ENCODE measurements at places on chromosomes 11 and 22.

GRCh38 chr11:130689222-130689908 is 226.9 kb downstream of the SNX19 start:
- DNase-seq = no peak

DNA sequence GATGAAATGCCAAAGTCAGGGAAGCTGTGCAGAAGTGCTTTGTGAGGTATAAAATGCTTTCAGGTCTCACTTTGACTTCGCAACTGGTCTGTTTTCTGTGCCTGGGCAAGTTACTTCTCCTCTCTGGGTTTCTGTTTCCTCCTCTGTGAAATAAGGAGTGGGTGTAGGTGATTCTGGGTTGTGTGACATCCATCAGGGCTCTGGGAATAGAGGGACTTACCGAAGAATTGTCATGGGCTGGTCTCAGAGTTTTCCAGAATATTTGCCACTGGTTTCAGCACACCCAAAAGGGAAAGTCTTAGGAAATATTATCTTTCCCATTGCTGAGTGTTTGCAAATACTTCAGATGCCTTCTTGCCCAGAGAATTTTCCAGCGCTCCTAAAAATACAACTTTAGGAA is 118.4 kb downstream of the KIAA1671 start:
- no peak for DNase-seq

DNA sequence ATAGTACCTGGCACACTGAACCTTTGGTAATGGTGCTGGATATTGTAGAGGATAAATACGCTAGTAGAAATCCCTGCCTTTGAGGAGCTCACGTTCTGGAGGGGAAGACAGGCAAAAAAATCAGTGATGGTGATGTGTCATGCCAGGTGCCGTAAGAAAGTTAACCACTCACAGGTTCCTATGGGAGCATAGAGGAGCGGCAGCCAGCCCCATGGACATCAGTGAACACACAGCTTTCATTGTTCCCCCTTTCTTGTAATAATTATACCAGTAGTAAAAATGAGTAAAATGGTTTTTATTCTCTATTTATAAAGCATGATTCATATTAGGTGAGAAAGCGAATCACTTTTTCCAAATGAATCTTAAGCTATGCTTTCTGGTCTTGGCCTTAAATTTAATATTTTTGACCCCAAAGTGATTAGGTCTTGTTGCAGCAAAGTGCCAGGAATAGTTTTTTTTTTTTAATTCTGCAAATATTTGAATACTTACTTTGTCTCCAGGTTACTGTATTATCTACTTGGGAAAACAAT is 57.9 kb downstream of the UVRAG start:
- no peak for DNase-seq

DNA sequence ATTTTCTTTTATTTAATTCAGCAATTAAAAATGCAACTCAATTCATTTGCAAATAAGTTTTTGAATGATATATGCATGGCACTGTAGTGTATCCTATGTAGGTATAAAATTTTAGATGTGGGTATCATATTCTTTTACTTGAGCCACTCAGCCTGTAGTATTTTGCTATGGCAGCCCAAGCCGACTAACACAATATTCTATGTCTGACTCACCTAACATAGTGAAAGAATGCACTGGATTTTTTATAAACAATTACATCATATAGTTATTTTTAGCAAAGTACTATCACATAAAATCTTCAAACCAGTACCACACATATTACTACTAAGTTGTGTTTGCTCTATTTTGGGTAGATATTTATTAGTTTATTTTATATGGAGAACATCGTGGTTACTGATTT is 21.9 kb upstream of the GRIA4 start:
- DNase-seq = no peak

DNA sequence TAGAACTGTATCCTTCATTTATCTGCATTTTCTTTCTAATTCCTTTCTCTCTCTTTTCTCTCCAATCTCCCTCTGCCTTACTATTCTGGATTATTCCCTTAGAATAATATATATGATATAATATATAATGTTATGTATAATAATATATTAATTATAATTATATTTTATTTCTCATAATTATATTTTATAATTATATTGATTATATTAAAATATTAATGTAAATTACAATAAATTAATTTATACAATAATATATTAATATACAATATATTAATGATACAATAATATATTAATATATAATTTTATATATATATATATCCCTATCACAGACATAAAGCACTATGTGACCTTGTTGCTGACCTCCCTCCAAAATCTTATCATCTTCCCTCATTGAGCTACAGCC is 661.3 kb upstream of the CHORDC1 start:
- no peak for DNase-seq

DNA sequence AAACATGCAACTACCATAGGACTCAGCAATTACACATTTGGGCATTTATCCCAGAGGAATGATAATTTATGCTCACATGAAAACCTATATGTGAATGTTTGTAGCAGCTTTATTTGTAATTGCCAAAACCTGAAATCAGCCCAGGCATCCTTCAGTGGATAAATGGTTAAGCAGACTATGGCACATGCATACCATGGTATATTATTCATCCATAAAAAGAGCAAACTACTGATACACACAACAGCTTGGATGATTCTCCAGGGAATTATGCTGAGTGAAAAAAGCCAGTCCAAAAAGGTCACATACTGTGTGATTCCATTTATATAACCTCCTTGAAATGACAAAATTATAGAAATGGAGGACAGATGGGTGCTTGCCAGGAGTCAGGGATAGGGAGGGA is 86.7 kb downstream of the ALX4 start:
- no peak for DNase-seq

DNA sequence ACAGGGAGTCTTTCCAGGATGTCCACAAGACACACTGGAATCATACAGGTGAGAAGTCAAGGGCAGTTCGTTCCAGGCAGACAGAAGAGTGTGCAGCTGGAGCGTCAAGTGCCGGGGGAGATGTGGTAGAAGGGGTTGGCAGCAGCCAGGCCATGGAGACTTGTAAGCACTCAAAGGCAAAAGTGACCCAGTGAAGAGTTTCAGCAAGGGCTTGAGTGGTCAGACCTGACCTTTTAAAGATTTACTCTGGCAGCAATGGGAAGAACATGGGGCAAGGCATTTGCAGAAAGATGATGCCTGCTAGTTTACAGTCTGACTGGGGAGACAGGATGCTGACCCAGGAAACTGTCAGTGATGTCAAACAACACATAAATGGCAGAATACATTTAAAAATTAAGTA is 29.0 kb downstream of the P4HA3 start:
- DNase-seq = no peak
